ENCODE measurements at places on chromosomes 4 and X. TPM values are rescaled to one million over a fixed set of nuclear protein-coding genes. Genes with fewer than 3 reads are reported as not detected.

Gene C4orf50
- not detected for total RNA-seq

Gene ZNF185
- total RNA-seq, result 6.7 TPM

Gene HGFAC
- 0.18 TPM for total RNA-seq

Gene RTL3
- total RNA-seq, result 0.05 TPM

Gene MED12
- 13.4 TPM for total RNA-seq

Gene FAM133A
- total RNA-seq, result 0.85 TPM

Gene POU3F4
- not detected for total RNA-seq

Gene APLN
- total RNA-seq, result 1.2 TPM

Gene RAB33A
- total RNA-seq, result 0.21 TPM

Gene AP1AR
- 15.1 TPM for total RNA-seq

Measured in A549 treated with RU486 at 1 μM for 4 hours (cell line).